ENCODE measurements at places on chromosomes 7 and 10. TPM values are rescaled to one million over a fixed set of nuclear protein-coding genes. Genes with fewer than 3 reads are reported as not detected.

- DNase-seq = no peak
Measured at GRCh38 chr10:45249978-45250693, 65.3 kb downstream of the OR13A1 start.

- DNase-seq = no peak
Measured at GRCh38 chr7:149544028-149544427, 46.4 kb upstream of the ZNF746 start.

- no peak for DNase-seq
Measured at GRCh38 chr10:121526801-121527221, 71.4 kb downstream of the FGFR2 start.

DNA sequence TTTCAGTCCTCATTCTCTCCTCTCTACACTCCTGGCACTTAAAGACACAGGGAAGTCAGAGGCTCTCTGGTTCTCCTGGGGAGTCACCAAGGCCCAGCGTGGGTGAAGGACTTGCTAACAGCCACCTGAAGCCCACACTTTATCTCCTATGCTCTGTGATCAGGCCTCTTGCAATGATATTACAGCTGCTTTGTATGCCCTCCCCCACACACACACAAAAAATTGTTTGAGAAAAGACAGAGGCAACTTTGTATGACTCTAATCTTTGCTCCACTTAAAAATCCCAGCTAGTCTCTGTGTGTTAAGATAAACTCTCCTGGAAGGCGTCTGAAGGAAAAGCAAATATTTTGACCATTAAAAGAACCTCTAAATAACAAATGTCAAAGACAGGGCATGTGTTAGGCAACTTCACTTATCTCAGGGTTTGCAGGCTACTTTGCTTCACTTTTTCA lies 507.2 kb downstream of the TNS3 start:
- DNase-seq = no peak

DNA sequence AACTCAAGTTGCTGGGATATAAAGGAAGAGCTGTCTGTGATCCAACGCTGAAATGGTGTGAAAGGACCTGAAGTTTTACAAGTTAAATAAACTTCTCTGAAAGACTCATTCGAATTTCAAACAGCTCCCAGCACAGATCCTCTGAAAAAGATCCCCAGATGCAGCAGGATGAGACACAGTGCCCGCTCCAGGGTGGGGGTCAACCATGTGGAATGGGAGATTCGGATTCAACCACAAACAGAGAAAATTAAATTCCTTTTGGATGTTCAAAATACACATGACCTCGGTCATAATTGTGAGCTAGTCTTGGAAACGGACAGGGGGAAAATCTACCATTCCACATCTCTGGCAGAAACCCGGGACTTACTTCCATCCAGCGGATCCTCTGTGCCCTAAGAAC lies 119.6 kb downstream of the PRKAG2 start:
- no peak for DNase-seq

- DNase-seq = no peak
Measured at GRCh38 chr7:46163246-46163645, 242.2 kb upstream of the IGFBP3 start.

- no peak for DNase-seq
Measured at GRCh38 chr7:11716185-11716584, 115.8 kb downstream of the THSD7A start.

DNA sequence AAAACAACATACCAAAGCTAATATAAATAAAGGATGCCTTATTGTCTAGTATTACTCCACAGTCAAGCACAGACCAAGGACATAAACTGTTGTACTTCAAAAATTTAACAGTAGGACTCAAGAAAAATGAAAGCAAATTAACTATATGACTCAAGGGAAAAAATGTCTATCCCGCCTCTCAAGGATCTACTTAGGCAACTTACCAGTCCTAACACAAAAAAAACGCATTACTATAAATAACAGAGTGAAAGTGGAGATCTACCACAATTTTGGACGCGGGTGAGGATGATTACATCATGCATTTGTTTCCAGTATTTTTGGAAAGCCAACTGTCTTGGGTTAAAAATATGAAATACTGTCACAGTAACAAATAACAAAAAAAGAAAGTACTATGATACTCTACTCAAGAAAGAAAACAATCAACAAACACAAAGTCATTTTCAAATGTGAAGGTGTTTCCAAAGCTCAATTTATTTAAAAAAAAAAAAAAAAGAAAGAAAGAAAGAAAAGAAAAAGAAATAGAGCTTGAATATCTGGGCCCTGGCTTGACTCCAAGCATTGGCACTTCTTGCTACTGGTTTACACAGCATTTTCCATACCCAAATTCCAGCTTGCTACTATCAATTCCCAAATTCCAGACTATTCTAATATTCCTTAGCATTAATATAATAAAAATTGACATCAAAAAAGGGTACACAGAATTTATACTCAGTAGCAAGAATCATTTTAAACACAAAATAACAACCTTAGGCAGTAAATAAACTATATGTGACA lies 99.4 kb downstream of the RSU1 start:
- DNase-seq = no peak

- no peak for DNase-seq
Measured at GRCh38 chr7:10121631-10122030, 852.0 kb upstream of the PHF14 start.

DNA sequence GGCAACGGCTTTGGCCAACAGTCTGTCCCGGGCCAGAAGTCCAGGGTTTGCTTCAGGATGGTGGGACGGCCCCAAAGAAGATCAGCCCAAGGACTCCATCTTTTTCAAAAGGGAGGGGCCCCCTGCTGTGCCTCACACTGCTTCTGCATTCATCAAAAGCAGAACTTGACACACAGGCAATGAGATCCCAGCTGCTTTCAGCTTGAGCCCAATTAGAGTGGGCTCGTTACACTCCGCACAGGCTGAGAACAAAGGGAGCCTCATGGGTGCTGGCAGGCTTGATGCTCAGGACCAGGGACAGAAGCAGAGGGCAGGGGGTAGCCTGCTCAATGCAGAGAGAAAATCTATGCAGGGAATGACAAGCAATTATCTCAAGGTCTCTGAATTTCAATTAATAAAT lies 45.5 kb downstream of the VOPP1 start:
- DNase-seq = no peak

GRCh38 chr7:71860572-71860971 lies 551.6 kb downstream of the CALN1 start:
- no peak for DNase-seq

DNA sequence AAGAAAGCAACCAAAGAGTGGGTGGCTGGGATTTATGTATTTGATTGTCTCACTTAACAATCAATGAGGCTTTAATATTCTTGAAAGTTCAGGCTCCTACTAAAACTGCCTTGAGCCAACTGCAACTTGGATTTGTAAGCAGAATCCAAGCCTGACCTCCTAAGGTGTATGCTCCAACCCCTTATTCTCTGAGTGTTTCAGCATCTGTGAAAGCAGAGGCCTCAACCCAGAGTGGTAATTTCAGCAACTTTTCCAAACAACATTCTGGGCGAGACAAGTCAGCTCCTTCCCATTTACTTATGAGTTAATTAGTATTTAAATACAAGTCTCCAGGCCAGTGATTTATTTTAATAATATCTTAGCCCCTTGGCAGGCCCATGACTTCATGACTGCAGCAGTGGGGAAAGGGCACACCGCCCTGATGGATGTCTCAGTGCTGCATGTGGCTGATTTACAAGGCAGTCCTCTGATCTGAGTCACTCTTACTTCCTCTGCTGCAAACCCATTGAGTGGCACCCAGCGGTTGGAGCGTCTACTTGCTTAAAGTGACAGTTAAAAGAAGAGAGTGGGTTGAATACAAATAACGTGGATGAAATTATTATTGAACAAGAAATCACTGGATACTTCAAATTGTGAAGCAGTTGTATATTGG lies 209.1 kb downstream of the TRIL start:
- DNase-seq = peak; percentile 83

GRCh38 chr7:45598886-45599520 lies 24.8 kb downstream of the ADCY1 start:
- peak; percentile 59 for DNase-seq

DNA sequence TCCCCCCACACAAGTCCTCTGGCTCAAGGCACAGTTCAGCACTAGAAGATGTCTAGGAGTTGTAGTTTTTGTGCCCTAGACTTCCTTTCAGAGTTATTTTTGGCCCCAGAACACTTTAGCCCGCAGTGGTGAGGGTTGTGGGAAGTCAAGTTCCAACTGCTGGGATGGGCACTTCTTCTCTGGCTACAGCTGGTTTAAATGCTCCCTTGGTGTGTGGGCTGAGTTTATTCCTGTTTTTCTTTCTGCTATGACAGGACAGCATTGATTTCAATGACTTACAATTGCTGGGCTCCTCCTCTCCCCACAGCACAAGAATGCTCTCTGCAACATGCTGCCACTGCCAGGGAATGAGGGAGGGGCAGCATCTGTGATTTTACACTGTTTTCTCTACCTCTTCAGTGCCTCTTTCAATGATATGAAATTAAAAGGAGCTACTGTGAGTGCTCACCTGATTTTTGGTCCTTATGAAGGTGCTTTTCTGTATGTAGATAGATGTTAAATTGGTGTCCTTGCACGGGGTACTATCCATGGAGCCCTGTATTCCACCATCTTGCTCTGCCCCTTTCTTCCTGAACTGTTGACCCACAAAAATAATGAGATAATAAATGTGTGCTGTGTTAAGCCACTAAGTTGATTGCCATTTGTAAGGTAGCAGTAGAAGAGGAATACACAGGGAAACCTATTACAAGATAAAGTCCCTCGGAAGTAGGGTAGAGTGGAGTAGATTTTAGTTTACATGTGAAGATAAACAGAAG lies 56.3 kb downstream of the SLC13A1 start:
- DNase-seq = no peak

DNA sequence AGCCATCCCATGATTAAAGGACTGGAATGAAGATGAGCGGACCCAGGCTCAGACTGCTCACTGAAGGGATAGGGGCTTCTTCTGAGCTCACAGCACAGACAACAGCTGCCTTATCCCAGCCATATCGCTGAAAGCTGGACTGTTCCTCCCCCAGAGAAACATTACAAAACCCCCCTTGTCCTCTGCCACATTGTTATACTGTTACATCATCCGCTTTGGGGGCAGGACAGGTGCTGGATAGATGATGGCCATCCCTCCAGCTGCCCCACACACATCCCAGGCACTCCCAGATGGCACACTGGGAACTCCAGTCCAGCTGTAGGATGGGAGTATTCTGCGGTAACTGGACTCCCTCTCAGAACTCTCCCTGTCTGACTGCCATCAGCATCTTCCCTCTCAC lies 58.7 kb upstream of the BTRC start:
- DNase-seq = no peak

DNA sequence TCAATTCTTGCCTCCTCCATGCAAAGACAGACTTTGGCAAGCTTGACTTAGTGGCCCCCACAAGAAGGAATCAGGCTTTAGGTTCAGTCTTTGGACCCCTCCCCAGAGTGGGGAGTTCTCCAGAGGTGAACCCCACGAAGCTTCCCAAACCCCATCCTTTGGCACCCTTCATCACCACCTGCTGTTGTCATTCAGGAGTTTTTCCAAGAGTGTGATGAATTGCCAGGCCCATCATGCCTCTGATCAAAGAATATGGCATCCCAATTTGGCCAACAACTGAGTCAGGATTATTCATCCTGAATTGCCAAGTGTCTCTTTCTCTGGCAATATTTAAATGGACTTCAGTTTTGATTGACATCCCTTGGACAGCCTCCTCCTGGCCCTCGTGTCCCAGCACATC lies 404.7 kb upstream of the MKI67 start:
- no peak for DNase-seq

GRCh38 chr10:29619241-29619669 lies 15.5 kb downstream of the SVIL start:
- DNase-seq = no peak

GRCh38 chr7:115754226-115754625 lies 276.3 kb downstream of the TFEC start:
- no peak for DNase-seq

GRCh38 chr10:31756729-31757110 lies 171.9 kb downstream of the ARHGAP12 start:
- no peak for DNase-seq

DNA sequence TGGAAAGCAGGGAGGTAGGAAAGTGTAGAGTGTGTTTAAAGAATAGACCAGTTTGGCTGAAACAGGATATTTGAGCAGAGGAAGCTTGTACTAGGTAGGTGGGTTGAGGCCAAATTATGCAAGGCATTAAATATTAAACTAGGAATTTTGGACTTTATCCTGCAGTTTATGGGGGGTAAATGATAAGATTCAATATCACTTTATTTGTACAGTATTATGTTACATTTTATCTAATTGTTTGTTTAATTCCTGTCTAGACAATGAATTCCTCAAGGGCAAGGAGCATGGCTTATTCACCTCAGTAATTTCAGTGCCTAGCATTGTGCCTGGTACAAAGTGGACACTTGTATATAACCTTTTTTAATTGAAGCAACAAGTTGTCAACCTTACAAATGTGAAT lies 125.9 kb downstream of the CFTR start:
- DNase-seq = no peak

GRCh38 chr7:77958436-77958835 lies 159.9 kb downstream of the PHTF2 start:
- no peak for DNase-seq

DNA sequence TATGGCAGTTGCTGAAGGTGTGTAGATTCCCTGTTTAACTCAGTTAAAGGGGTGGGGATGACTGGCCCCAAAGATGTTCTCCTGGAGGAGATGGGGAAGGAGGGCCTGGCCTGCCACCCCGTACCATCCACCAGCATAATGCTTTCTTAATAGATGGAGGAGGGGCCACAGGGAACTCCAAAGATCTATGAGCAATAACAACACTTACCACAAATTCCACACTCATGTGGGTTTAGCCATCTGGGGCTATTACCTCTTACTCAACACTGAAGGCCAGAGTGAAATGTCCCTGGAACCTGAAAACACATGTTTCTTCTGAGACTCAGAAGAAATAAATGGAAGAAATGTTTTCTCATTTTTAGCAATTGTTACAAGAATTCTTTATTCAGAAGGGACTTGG lies 259.0 kb downstream of the CXCL12 start:
- no peak for DNase-seq

BMI1 gene
- total RNA-seq = 71.7 TPM

UCN3 gene
- total RNA-seq = not detected

ZNF33A gene
- total RNA-seq = 18.5 TPM

CDH23 gene
- 43.0 TPM for total RNA-seq

MYL10 gene
- total RNA-seq = not detected

ZNF804B gene
- not detected for total RNA-seq

THSD7A gene
- total RNA-seq = 6.6 TPM
